ENCODE measurements at places on chromosomes 11 and 22.

GRCh38 chr11:47061429-47062178 is 115.1 kb downstream of the ARFGAP2 start:
- DNase-seq: no peak

DNA sequence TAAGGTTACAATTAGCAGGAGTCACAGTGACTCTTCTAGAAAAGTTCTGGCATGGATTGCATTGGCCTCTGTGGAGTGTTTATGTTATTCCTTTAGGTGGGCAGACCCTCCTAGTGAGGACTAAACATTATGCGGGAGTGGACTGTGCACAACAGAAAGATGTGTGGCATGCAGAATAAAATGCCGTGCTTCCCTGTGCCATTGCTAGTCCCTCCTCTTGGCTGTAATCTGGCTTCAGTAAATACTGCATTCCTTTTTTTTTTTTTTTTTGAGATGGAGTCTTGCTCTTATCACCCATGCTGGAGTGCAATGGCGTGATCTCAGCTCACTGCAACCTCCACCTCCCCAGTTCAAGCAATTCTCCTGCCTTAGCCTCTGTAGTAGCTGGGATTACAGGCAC is 45.0 kb downstream of the SLC5A1 start:
- DNase-seq: no peak

DNA sequence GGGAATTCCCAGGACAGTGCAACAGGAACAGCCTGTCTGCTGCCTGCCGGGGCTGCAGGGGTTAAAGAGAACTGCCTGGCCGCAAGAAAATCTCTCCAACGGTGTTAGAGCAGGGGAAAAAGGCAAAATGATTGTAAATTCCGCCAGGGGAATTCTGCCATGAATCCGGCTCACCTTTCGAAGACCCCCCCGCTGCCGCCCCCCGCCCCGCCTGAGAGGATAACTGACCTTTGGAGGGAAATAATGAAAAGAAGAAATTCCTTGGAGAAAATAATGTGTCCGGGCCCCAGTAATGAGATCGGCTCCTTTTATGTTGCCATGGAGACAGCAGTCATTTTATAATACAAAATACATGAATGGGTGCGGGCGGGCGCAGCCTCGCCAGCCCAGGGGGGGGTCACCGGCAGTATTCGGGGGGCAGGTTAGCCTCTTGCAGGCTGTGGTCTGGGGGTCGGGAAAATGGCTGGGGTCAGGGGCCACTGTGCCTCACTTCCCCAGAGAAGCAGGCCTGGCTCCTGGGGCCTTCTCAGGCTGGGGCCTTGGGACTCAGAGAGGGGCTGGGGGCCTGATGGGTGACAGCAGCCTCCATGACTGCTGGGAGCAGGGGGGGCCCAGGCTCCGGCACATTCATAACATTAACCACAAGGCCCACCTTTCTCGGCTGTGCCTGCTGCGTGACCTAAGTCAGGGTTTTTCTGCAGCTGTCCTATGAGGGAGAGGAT is 228.1 kb downstream of the MN1 start:
- DNase-seq: no peak

GRCh38 chr22:43833286-43834240 is 21.5 kb upstream of the EFCAB6 start:
- DNase-seq: no peak

GRCh38 chr11:104995001-104995408 is 26.6 kb upstream of the CASP4 start:
- no peak for DNase-seq

DNA sequence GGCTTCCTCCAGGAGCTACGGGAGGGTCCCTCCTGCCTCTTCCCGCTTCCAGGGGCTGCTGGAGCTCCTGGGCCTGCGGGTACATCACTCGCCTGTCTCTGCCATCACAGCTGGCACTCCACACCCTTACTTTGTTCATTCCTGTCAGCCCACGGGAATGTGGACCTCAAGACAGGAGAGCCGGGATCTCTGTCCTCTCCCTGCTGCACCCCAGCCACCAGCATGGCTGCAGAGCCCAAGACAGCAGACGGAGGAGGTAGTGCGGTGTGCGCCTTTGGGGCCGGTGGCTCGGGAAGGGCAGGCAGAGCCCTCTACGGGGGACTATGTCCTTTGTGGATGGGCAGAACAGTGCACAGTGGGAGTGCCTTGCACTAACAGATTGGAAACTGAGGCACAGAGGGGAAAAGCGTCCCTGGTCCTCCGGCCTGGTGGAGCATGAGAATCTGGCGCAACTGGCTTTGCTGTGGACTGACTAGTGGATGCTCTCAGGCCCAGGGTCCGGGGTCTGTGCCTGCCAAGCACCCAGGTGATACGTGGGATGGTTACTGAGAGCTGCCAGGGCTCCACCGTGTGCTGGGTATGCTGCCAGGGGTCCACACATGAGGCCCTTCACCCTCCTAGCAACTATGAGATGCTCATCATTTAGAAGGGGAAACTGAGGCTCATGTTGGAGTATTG is 47.3 kb downstream of the IGF2 start:
- DNase-seq: no peak

DNA sequence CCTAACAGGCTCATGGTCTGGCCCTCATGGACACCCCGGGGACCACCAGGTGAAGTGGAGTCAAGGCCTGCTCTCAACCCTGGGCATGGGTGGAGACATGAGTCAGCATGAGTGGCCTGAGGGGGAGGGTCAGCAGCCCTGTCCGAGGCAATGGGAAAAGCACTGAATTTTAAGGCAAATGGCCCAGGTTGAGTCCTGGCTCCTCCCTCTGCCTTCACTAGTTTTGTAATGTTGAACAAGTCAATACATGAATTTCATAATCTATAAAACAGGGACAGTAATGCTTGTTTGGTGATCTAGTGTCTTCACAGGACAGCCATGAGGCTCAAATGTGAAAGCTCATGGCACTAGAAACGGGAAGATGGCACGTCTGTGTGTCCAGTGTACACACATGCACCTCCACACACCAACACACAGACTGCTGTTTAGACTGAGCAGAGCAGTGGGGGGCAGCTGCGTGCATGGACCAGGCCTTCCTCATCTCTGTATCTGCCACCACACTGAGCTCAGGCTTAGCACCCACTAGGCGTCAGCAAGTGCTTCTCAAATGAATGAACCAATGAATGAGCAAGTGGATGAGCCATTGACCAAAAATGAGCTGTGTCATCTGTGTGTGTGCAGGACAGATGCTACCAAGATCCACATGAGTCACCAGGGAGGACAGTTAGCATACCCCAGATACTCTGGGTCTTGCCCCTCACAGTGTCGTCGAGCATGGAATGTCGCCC is 63.4 kb downstream of the NRXN2 start:
- DNase-seq: peak; percentile 45

- DNase-seq: no peak
Observed at GRCh38 chr22:31080164-31080847, 812 bp upstream of the SMTN start.

DNA sequence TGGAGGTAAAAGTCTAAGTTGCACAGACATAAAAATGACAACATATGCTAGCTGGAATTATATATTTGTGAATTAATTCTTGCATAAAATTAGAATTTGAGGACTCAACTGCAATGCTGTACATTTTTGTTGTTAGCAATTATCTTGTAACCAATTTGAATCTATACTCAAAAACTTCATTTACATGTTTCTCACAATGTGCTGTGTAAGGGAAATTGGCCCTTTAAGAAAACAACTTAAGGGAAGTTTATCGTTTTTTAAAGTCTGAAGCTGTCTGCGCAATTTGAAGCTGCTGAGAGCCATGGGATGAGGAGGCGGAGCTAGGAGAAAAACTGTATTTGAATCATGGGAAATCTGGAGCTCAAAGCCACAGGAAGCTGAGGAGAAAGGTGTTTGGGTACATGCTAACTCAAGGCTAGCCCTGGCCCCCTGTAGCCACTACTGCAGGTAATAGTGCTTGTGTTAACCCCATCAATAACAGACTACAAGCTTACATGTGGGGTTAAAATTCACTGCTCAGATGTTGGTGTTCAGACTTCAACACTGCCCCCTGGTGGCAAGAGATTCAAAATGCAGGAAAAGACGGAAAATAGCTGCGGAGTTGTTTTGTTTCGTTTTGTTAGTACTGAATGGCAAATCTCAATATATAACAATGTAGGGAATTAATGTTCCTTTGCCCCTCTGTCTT is 126.1 kb downstream of the BRD1 start:
- no peak for DNase-seq

DNA sequence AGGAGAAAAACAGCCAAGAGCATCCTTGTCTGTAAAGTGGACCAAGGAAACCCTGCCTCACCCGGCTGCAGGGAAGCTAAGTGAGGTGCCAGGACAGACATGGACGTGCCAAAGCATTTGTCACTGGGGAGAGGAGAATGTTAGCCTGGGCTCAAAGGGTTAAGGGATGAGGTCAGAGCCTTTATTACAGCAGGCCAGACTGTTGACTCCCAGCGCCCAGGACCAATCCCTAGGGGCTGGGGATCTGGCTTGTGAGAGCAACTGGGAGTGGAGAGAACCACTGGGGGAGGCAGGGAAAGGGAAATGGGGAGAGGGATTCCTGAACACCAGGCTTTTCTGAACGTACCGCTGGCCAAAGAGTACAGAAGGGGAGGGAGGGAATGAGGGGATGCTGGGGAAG is 2.6 kb downstream of the CHRM1 start:
- no peak for DNase-seq

GRCh38 chr11:79472819-79473529 is 32.1 kb upstream of the TENM4 start:
- DNase-seq: no peak

GRCh38 chr11:2928605-2929530 is at the start of gene PHLDA2:
Gene PHLDA2 (minus strand): TSS chr11:2929420. CDS start chr11:2929364, 56 bp downstream.
- DNase-seq: peak; percentile 50

GRCh38 chr11:36311926-36312595 is 16.0 kb downstream of the PRR5L start:
- no peak for DNase-seq

DNA sequence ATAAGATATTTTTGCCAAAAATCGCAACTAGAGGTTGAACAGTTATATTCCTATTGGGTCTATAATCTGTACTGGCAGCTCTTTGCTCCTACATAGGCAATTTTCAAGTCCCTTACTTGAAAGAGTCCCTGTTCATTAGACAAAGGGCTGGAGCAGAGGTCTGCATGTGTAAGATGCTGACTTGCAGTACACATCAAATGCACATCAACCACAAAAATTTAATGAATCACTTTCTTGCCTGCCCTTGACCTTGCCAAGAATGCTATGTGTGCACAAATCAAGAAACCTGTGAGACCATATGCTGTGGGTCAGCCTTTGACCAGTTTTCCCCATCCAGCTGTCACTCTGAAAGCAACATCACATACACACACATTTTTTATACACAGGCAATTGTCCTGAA is 661.5 kb downstream of the LRRC4C start:
- no peak for DNase-seq

DNA sequence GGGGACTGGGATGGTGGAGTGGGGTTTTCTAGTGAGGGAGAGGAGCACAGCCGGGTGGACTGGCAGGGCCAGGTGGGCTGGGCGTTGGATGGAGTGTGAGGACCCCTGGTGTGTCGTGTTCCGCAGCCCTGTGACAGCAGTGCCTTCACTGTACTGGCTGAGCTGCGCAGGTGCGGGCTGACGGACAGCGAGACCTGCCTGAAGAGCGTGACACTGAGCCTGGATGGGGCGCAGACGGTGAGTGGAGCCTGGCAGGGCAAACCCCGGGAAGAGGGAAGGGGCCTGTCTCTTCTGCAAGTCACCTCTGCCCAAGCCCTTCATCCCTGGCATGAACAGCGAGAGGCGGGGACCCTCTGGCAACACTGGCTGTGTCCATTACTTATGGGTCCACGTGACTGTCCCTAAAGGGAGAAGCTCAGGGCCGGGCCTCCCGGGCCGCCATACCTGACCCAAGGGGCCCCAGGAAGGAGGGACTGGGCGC is 10.0 kb downstream of the MUC5AC start:
- DNase-seq: no peak

GRCh38 chr22:43750751-43751150 is 61.4 kb downstream of the EFCAB6 start:
- no peak for DNase-seq

- DNase-seq: no peak
Observed at GRCh38 chr11:96075532-96075959, 151.6 kb upstream of the MTMR2 start.

DNA sequence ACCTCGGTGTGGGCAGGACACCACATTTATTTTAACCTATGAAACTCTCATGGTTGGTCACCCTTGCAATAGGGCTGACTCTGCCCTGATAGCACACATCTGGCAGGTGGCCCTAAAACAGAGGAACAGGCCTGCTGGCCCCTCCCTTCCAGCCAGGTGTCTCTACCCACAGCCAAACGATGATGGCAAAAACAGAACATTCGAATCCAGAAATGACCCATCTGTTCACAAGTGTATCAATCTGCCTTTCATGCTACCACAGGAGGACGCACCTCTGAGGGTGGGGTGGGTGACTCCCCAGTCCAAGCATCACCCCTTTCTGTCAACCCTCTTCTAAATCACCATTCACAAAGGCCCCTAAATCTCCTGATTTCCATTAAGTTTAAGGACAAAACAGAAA is 118.1 kb downstream of the ETS1 start:
- peak; percentile 43 for DNase-seq

- no peak for DNase-seq
Observed at GRCh38 chr11:24163146-24163545, 333.7 kb upstream of the LUZP2 start.

- no peak for DNase-seq
Observed at GRCh38 chr11:17813391-17814059, 78.9 kb downstream of the KCNC1 start.

DNA sequence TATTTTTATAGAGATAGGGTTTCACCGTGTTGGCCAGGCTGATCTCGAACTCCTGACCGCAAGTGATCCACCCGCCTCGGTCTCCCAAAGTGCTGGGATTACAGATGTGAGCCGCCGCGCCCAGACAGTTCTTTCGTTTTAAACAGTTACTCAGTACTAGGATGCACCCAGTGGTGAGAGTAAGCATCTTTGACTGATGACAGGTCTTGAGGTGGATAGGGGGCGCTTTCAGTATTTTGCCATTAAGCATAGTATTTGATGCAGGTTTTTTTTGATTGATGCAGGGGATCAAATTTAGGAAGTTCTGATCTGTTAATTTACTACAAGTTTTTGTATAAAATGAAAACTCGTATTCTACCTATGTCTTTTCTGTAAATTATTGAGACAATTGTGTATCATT is 13.2 kb upstream of the TRIM34 start:
- no peak for DNase-seq

All from CD4-positive, alpha-beta T cell (primary cell).